ENCODE measurements at places on chromosomes 16 and 17.

- peak; percentile 92 for DNase-seq
Observed at GRCh38 chr17:48074322-48075081, 26.3 kb downstream of the NFE2L1 start.

- no peak for DNase-seq
Observed at GRCh38 chr16:11738742-11739544, 3.7 kb downstream of the TXNDC11 start.

DNA sequence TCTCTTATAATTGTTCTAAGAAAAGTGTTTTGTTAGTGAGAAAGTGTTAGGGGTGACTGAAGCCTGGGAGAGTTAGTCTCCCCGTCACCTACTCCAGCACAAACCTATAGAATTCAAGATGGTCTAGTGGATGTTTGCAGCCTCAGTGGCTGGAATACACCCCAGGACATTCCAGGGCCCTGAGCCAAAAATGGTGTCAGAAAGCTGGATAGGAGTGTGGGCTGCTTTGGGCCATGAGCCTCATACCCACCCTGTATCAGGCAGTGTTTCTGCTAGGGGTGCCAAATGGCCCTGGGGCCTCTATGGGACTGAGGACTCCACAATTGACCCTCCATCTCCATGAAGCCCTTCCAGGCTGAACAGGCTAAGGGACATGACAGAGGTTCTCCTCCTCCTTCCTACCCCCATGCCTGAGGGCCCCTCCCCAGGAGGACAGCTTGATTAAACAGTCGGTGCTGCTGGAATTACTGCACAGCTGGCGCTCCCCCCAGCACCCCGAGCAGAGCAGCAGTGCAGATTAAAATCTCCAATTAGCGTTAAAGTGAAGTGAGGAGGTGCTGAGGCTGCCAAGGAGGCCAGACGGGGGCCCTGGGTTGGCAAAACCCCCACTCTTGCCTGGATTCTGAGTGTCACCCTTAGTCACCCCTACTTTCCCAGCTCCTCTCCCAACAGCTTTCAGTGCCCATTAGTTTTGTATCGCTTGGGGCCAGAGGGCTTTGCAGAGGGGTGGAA, 59.1 kb downstream of the NEUROD2 start:
- peak; percentile 14 for DNase-seq

GRCh38 chr16:89118361-89119165, 24.9 kb downstream of the ACSF3 start:
- DNase-seq: no peak

DNA sequence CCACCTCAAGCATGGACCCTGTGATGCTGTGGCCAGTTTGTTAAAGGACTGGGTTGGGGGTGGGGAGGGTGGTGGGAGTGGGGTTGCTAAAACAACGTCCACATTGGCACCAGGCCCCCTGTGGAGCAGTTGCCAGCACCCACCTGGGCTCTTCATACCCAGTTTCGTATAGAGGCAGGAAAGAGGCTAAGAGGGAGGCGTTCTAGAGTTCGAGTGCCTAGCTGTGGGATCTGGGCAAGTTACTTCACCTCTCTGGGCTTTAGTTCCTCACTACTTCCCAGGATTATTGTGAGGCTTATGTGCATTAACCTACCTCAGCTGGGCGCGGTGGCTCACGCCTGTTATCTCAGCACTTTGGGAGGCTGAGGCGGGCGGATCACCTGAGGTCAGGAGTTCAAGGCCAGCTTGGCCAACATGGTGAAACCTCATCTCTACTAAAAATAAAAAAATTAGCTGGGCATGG, 1.4 kb downstream of the MFAP4 start:
- no peak for DNase-seq

GRCh38 chr17:44039829-44040635, 25.3 kb upstream of the TMEM101 start:
- peak; percentile 57 for DNase-seq

GRCh38 chr17:34227707-34228106, 27.4 kb upstream of the CCL2 start:
- DNase-seq: no peak

GRCh38 chr17:80413771-80414507, 1.0 kb upstream of the ENDOV start:
- peak; percentile 27 for DNase-seq

- peak; percentile 38 for DNase-seq
Observed at GRCh38 chr17:75927286-75927922, 13.4 kb downstream of the FBF1 start.

GRCh38 chr16:49940464-49941224, 84.4 kb upstream of the CNEP1R1 start:
- DNase-seq: no peak

DNA sequence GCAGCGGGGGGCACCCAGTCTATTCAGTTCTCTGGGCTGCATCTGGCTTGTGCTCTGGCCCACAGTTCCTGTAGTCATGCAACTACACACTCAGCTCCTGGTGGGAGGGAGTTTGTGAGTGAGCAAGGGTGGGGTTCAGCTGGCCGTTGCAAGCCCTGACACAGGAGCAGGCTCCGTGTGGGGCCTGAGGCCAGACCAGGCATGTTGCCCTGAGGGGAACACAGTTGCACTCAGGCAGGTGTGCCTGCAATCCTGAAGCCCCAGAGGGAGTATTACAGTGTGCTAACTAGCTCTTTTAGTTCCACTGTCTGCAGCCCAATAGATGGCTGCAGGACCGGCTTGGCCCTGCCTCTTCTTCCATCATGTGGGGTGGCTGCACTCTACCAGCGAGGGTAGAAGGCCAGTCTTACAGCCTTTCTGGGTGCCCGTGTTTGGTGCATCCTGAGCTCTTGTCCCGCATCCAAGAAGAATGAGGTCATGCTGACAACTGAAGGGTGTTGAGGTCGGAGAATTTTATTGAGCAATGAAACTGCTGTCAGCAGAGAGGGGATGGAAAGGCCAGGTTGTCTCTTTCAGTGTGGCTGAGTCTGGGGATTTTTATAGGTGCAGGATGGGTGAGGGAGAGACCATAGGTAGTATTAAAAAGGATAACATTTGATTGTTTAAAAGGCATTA, 49.9 kb upstream of the ELAC2 start:
- peak; percentile 65 for DNase-seq

DNA sequence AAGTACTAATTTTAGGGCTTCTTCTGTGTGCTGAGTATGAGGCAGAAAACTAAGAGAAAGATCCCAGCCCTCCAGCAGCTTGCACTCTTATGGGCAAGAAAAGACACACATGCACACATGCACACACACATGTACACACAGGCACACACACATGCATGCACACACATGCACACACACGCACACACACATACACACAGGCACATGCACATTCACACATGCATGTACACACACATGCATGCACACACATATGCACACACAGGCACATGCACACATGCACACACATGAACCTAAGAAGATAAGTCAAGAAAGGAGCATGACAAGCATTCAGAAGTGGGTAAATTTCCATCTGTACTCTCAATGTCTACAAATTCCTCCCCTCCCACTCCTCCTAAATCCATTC, 130.2 kb downstream of the IRX3 start:
- no peak for DNase-seq

DNA sequence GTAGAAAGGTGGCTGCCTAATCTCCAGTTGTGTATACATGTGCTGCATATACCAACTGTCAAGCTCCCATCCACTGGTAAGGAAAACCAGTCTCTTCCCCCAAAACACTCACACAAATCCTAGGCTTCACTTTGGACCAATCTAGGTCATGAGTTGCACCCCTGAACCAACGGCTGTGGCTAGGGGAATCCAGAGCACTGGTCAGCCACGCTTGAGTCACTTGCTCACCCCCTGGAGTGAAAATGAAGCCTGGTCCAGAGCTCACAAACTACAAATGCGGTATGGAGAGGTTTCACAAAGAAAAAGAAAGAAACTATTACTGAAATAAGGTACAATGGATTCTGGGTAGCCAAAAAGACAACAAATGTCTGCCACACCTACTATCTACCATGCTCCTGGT, 66.1 kb upstream of the NLK start:
- DNase-seq: no peak

GRCh38 chr16:2299121-2299914, 31.4 kb upstream of the RNPS1 start:
- DNase-seq: no peak

DNA sequence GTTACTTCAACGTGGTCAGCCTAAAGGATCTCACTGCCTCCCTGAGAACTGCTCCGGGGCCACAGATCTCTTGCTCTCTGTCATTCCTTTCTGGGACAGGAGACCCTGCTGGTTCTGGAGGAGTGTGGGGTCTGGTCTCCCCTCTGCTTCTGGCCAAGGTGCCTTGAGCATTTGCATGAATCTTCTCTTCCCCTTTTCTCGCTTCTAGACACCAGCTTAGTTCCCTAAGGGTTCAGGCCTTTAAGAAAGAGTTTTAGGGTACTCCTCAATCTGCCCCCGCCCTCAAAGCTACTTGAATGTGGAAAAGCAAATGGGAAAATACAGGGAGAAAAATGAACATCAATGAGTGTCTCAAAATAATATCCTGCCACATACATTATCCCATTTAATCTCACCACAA, 48.1 kb downstream of the WSB1 start:
- DNase-seq: no peak

DNA sequence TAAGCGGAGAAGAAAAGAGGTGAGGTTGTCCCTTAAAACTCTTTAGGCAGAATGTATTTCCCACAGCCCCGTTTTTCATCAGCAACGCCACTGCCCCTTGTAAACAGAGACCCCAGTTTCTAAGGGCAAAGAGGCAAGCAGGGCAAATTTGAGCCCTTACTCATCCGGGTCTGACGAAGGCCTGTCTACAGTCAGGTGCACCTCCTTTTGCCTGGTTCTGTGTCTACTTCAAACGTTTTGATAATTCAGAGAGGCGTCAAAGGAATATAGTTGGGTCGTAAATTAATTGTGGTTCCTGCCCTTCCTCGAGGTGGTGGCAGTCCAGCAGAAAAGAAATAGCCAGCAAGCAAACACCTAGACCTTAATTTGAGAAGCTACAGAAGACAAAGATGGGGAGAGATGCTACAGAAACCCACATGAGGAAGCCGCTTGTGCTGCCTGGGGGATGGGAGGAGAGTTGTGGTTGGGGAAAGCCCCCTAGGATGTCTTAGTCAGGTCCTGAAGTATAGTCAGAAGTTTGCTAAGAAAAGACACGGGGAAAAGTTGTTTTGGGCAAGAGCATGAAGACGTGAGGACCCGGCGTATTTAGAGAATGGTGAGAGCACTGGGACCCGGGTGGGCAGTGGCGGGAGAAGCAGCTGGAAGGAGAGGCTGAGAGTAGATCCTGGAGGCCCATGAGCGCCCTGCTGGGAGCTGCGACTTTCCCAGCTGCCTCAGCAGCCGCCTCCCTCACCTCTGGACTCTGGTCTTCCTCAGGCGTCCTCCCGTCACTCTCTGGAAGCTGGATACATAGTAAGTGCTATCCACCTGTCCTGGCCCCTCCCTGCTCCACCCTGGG, 2.4 kb downstream of the FBRS start:
- DNase-seq: peak; percentile 50

GRCh38 chr17:661509-661908, 53.1 kb downstream of the VPS53 start:
- no peak for DNase-seq

- peak; percentile 39 for DNase-seq
Observed at GRCh38 chr17:41415833-41416335, 8.5 kb downstream of the KRT37 start.

- DNase-seq: no peak
Observed at GRCh38 chr17:18016426-18016825, 22.5 kb downstream of the ATPAF2 start.

GRCh38 chr17:15972497-15972951, 27.0 kb downstream of the ZSWIM7 start:
- DNase-seq: no peak

DNA sequence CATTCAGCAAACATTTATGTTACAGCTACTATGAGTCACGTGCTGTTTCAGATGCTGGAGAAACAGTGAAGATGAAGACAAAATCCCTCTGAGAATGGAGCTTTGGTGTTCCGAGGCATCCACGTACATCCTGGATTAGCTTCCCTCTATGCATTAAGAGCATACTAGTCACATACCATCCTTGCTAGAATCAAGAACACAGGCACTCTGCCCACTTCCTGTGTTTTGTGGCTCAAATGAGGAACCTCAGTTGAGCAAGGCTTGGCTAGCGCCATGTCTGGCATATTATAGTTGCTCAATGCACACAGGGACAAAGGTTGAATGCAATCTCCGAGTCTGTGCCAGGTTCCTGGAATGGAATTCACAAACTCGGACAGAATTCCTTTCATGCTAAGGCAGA, 297.5 kb downstream of the XYLT1 start:
- peak; percentile 65 for DNase-seq

GRCh38 chr17:74217888-74218287, 4.5 kb downstream of the TTYH2 start:
- no peak for DNase-seq

DNA sequence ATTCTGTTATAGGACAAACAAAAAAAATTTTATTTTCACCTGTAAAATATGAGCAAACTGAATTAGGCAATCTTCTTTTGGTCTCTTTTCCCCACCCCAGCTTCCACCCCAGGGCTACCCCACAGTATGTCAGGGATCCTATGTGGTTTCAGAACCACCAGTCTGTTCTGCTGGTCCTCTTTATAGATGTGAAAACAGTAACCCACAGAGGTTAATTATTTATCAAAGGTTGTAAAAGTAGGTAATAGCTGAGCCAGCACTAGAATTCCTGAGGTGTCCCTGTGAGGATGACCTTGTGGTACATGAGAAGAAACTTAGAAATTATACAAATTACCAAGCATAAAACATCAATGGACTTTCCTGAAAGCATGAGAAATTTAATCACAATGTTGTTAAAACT, 428.7 kb downstream of the CNTNAP4 start:
- DNase-seq: no peak

- no peak for DNase-seq
Observed at GRCh38 chr17:36036235-36036634, 18.5 kb upstream of the CCL23 start.

DNA sequence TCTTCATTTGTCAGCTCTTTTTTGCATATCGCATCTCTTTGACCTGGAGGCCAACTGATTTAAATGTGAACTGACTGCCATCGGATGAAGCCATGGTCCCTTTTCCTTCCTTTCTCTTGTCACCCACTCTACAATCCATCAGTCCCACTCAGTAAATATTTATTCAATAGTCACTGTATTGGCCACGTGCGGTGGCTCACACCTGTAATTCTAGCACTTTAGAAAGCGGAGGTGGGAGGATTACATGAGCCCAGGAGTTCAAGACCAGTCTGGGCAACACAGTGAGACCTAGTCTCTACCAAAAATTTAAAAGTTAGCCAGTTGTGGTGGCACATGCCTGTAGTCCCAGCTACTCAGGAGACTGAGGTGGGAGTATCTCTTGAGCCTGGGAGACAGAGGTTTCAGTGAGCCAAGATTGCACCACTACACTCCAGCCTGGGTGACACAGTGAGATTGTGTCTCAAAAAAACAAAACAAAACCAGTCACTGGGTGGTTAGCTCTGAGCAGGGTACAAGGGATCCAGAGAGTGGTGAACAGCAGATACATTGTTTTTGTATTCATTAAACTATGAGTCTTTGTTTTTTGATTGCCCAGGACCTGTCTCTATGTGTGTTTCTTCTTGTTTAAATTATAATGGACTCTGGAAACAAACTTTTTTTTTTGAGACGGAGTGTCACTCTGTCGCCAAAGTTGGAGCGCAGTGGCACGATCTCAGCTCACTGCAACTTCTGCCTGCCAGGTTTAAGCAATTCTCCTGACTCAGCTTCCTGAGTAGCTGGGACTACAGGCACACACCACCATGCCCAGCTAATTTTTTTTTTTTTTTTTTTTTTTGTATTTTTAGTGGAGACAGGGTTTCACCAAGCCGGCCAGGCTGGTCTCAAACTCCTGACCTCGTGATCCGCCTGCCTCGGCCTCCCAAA, 6.9 kb downstream of the PHAF1 start:
- peak; percentile 48 for DNase-seq

Measured in GM23248 (cell line).